ENCODE measurements at places on chromosomes 2 and 18. TPM values are rescaled to one million over a fixed set of nuclear protein-coding genes. Genes with fewer than 3 reads are reported as not detected.

DNA sequence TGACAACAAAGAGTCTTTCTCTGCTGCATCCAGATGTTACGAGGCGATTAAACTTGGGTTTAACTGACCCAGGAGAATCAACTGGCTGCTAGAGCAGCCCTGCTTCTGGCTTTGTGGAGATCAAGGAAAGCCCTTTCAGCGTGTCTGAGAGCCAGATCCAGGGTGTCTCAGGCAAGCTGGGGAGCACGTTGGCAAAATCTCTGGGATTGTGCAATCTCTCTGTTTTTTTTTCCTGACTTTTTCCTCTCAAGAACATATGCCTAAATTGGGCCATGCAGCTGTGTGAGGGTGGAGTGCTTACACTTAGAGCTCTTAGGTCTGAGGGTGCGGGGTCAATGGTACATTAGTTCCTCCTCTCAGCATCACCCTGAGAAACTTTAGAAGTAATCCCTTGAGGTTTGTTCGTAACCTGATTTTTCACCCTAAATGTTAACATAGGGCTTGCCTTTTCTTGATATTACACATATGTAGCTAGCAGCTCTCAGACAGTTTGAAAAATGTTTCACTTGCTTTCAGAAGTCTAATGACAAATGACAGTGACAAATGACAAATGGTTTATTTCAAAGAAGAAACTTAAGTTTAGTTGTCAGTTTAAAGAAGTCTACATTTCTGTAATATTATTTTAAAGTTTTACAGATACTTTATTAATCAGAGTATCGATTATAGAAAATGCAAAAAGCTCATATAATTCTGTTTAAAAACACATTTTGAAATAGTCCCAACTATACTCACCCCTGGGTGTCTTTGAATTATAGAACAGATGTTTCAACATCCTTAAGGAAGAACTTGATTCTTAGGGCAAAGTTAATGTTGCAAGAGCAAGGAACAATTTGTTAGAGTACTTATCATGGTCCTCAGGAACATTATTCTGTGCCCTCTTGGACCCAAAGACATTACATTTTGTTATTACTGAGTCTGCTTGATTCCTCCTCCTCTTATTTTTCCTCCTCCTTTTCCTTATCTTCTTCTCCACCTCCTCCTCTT, 38.4 kb upstream of the ZSWIM2 start:
- no peak overlapping the region for H3K27ac ChIP-seq
- no peaks in the 10 kb centered on the region for H3K27me3 ChIP-seq
- H3K36me3 ChIP-seq, result no peaks in the 10 kb centered on the region
- no peak for DNase-seq
- no peaks in the 10 kb centered on the region for H3K4me1 ChIP-seq

GRCh38 chr2:191064590-191064989, 50.6 kb upstream of the STAT1 start:
- H3K36me3 ChIP-seq, result no peaks in the 10 kb centered on the region
- no peak overlapping the region for H3K27ac ChIP-seq
- no peak for DNase-seq
- H3K27me3 ChIP-seq, result no peaks in the 10 kb centered on the region
- no peaks in the 10 kb centered on the region for H3K4me1 ChIP-seq

GRCh38 chr2:54871457-54872107, 148.1 kb downstream of the EML6 start:
- DNase-seq, result peak; percentile 47
- no peaks in the 10 kb centered on the region for H3K36me3 ChIP-seq
- no peaks in the 10 kb centered on the region for H3K4me1 ChIP-seq
- H3K4me3 ChIP-seq, result no peak overlapping the region

GRCh38 chr2:187577310-187577709, 23.1 kb upstream of the TFPI start:
- H3K4me1 ChIP-seq, result no peaks in the 10 kb centered on the region
- H3K36me3 ChIP-seq, result no peaks in the 10 kb centered on the region
- H3K27me3 ChIP-seq, result no peaks in the 10 kb centered on the region
- H3K27ac ChIP-seq, result no peak overlapping the region
- no peak overlapping the region for H3K4me3 ChIP-seq

GRCh38 chr18:61286867-61287266, 46.4 kb upstream of the CDH20 start:
- H3K27me3 ChIP-seq, result no peaks in the 10 kb centered on the region
- no peaks in the 10 kb centered on the region for H3K36me3 ChIP-seq
- no peak for DNase-seq

GRCh38 chr18:79962835-79963657, 1.4 kb upstream of the HSBP1L1 start:
- no peak overlapping the region for H3K4me3 ChIP-seq
- peaks cover under 1% of the 10 kb centered on the region for H3K36me3 ChIP-seq
- H3K27ac ChIP-seq, result no peak overlapping the region
- DNase-seq, result no peak

DNA sequence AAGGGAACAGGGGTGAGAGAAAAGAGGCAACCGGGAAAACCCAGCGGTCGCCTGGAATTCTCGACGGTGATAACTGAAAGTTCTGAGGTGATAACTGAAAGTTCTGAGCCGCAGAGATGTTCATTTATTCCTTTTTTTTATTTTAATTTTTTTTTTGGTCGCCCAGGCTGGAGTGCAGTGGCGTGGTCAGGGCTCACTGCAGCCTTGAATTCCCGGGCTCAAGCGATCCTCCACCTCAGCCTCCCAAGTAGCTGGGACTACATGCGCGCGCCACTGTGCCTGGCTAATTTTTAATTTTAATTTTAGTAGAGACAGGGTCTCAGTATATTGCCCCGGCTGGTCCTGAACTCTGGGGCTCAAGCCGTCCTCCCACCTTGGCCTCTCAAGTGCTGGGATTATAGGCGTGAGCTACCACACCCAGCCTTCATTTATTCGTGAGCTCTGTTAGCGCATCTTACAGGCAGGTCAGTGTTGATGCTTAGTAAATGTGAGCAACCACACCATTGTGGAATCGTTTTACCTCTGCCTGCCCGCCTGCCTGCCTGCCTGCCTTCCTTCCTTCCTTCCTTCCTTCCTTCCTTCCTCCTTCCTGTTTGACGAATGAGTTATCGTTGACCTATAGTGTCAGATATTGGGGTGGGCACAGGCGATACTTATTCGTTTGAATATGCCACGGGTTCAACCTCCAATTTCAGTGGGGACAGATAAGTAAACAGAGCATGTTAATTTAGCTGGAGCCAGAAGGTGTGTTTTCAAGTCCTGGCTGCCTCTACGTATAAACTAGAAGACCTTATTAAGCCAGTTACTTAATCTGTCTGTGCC, 557 bp upstream of the E2F6 start:
- peaks cover 3% of the 10 kb centered on the region for H3K4me1 ChIP-seq
- peak overlapping the region; percentile 5 for H3K27ac ChIP-seq
- no peaks in the 10 kb centered on the region for H3K27me3 ChIP-seq
- DNase-seq, result no peak
- H3K4me3 ChIP-seq, result peak overlapping the region; percentile 26
- H3K36me3 ChIP-seq, result peaks cover 4% of the 10 kb centered on the region

- peaks cover 5% of the 10 kb centered on the region for H3K4me1 ChIP-seq
- H3K27me3 ChIP-seq, result no peaks in the 10 kb centered on the region
- H3K36me3 ChIP-seq, result no peaks in the 10 kb centered on the region
- H3K4me3 ChIP-seq, result no peak overlapping the region
- no peak for DNase-seq
- no peak overlapping the region for H3K27ac ChIP-seq
Measured at GRCh38 chr2:75475976-75476375, 84.8 kb downstream of the EVA1A start.

GRCh38 chr2:152189622-152190495, 14.3 kb upstream of the STAM2 start:
- DNase-seq, result peak; percentile 71
- no peaks in the 10 kb centered on the region for H3K36me3 ChIP-seq
- H3K27ac ChIP-seq, result no peak overlapping the region
- H3K4me1 ChIP-seq, result no peaks in the 10 kb centered on the region
- H3K27me3 ChIP-seq, result no peaks in the 10 kb centered on the region

DNA sequence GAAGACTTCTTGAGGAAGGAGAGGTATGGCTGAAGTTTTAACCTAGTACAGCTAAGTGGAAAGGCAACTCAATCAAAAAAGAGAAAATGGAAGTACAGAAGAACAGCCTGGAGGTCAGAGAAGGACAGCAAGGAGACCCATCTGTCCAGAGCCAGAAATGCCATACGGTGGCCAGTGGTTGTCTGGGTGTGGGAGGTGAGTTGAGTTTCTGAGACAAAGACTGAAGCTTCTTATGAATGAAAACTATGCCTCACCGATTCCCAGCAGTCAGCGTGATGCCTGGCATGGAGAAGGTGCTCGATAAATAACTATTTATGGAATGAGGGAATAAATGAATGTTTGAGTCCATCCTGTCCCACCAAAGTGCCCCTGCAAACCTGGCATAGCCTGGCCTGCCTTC, 98.8 kb downstream of the MRO start:
- H3K27ac ChIP-seq, result no peak overlapping the region
- no peak overlapping the region for H3K4me3 ChIP-seq
- H3K27me3 ChIP-seq, result no peaks in the 10 kb centered on the region
- H3K36me3 ChIP-seq, result no peaks in the 10 kb centered on the region
- peaks cover 3% of the 10 kb centered on the region for H3K4me1 ChIP-seq

- no peak for DNase-seq
- H3K27me3 ChIP-seq, result no peaks in the 10 kb centered on the region
- peaks cover 12% of the 10 kb centered on the region for H3K4me1 ChIP-seq
- no peak overlapping the region for H3K27ac ChIP-seq
Measured at GRCh38 chr18:28043631-28044030, 133.3 kb downstream of the CDH2 start.

DNA sequence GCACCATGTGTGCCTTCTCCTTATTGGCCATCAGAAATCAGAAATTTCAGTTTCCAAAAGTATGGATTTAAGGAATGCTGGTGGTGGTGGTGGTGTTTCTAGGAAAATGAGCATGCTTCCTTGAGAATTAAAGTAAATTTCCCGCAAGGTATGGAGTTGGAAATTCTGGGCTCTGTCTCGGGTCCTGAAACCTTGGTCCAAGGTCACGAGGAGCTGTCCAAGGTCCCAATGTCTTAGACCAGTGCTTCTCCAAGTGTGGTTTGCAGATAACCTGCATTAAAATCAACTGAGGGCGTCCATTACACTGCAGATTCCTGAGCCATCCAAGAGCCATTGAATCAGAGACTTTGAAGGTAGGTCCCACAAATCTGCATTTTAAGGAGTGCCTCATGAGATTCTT, 210.9 kb upstream of the PKDCC start:
- no peak overlapping the region for H3K4me3 ChIP-seq
- no peaks in the 10 kb centered on the region for H3K36me3 ChIP-seq
- peaks cover 12% of the 10 kb centered on the region for H3K4me1 ChIP-seq
- peak; percentile 74 for DNase-seq

DNA sequence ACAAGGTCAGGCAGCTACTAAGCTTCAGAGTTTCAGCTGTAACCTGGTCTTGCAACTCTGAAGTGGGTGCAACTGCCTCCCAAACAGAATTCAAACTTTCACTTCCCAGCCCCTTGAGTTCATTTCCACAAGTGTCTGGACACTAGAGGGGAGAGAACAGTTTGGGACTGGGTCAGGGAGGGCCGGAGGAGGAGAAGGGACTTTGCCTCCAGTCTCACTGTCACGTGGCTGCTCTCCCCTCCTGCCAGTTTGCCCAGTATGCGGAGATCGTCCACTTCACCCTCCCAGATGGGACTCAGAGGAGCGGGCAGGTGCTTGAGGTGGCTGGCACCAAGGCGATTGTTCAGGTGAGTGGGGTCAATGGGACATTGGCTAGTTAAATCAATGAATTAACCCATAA, 20.6 kb upstream of the ANKRD53 start:
- peaks cover 28% of the 10 kb centered on the region for H3K27me3 ChIP-seq
- no peaks in the 10 kb centered on the region for H3K36me3 ChIP-seq
- H3K4me1 ChIP-seq, result no peaks in the 10 kb centered on the region
- no peak overlapping the region for H3K4me3 ChIP-seq

CIB4 gene
- 1.3 TPM for total RNA-seq

RIOK3 gene
- total RNA-seq, result 83.0 TPM

NT5DC4 gene
- 0.09 TPM for total RNA-seq

NEB gene
- total RNA-seq, result 0.83 TPM

CFC1 gene
- total RNA-seq, result not detected

SKOR2 gene
- total RNA-seq, result not detected

EHD3 gene
- 5.8 TPM for total RNA-seq

Data from lung (tissue), 17 donors.